Activated naive CD8-positive, alpha-beta T cell treated with anti-CD3 and anti-CD28 coated beads, Interleukin-2, amount 50 U/mL, for 24 hours (primary cell): ENCODE measurements at places on chromosomes 1 and 21.

DNA sequence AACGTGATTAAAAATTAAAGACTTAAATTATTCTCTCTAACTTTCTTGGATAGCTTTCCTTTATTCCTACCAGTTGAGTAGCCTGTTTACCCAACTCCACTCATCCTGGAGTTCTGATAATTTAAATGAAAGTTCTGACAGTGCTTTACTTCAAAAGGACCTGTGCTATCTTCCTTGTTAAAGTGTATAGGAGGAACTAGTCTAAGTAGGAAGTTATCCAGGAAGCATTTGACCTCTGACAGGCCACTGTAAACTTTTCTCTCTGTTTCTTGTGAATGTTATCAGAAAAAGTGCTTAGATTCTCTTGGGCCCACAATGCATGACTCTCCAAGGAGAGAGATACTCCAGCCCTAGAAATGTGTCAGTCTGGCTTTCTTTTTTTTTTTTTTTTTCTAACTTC lies 9.2 kb downstream of the UAP1 start:
- no peak overlapping the region for H3K27ac ChIP-seq
- DNase-seq = no peak
- H3K4me3 ChIP-seq = no peak overlapping the region
- H3K4me1 ChIP-seq = peaks cover 5% of the 10 kb centered on the region

DNA sequence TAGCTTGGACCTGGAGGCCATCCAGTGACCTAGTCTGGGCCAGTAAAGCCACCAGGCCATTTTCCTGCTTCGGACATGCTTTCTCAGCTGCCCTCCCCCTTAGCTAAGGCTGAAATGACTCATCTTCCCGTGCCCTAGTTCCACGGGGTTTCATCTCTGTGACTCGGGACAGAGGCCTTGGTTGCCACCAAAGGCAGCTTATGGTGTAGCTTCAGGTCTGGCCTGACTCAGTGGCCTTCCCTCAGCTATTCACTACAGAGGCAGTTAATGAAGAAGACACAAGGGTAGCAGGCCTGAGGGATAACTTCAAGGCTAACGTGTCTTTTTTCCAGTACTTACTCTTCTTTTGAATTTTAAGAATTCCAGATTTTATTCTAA lies 82.4 kb downstream of the PBX1 start:
- DNase-seq = no peak
- no peaks in the 10 kb centered on the region for H3K27me3 ChIP-seq
- H3K4me1 ChIP-seq = no peaks in the 10 kb centered on the region
- no peak overlapping the region for H3K4me3 ChIP-seq
- H3K27ac ChIP-seq = no peak overlapping the region

DNA sequence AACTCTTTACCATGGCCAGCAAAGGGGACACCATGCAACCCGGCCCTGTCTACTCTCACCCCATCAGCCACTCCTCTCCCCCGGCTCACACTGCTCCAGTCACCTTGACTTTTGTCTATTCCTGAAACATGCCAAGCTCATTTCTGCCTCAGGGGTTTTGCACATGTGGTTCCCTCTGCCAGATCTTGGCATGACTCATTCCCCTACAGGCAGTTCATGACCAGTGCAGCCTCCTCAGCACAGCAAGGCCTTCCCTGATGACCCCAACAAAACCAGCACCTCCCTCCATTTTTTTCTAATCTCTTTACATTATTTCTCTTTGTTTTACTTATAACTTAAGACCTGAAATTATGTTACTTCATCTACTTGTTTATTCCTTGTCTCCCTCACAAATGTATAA lies 58.6 kb upstream of the GJB5 start:
- peaks cover 3% of the 10 kb centered on the region for H3K27me3 ChIP-seq
- H3K4me1 ChIP-seq = no peaks in the 10 kb centered on the region
- H3K4me3 ChIP-seq = no peak overlapping the region
- H3K27ac ChIP-seq = no peak overlapping the region

DNA sequence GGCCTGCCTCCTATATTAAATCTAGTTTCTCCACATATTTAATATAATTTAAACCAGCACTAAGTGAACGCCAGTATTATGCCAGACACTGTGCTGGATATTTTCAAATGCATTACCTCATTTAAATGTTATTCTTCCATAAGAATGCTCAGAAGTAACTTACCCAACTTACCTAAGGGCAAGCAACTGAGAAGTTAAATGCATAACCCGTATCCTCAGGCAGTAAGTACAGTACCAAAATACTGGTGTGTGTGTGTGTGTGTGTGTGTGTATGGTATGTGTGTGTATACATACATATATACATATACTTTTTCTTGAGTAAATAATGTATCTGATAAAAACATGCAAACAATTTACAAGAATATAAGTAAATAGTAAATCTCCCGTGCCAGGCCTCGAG lies 9.0 kb upstream of the TRIM45 start:
- no peak overlapping the region for H3K27ac ChIP-seq
- DNase-seq = no peak
- peaks cover 12% of the 10 kb centered on the region for H3K27me3 ChIP-seq

GRCh38 chr1:192162376-192162775 lies 4.1 kb downstream of the RGS18 start:
- DNase-seq = no peak
- H3K36me3 ChIP-seq = no peaks in the 10 kb centered on the region
- peaks cover 2% of the 10 kb centered on the region for H3K4me1 ChIP-seq
